ENCODE measurements at places on chromosomes 13 and 19.

GRCh38 chr13:98918771-98919170, 59.1 kb downstream of the DOCK9 start:
- no peak for DNase-seq

- DNase-seq = no peak
These were observed 65.5 kb downstream of the ING1 start for GRCh38 chr13:110779022-110779421.

- DNase-seq = no peak
These were observed 102.7 kb downstream of the DCLK1 start for GRCh38 chr13:36028359-36029025.

- DNase-seq = no peak
These were observed 29.2 kb downstream of the PHF11 start for GRCh38 chr13:49524740-49525501.

GRCh38 chr13:100130930-100131511, 42.1 kb downstream of the PCCA start:
- DNase-seq = no peak

- no peak for DNase-seq
These were observed 51.7 kb downstream of the KATNAL1 start for GRCh38 chr13:30255696-30256095.

All from effector memory CD8-positive, alpha-beta T cell (primary cell).